Left ventricle myocardium superior (tissue), 1 donor: ENCODE measurements at places on chromosomes 1 and 21. TPM values are rescaled to one million over a fixed set of nuclear protein-coding genes. Genes with fewer than 3 reads are reported as not detected.

Gene ECM1
- total RNA-seq: 14.0 TPM

GRCh38 chr1:203511930-203512329 is 18.0 kb downstream of the OPTC start:
- DNase-seq: no peak

Gene S100A8
- 40.7 TPM for total RNA-seq

DNA sequence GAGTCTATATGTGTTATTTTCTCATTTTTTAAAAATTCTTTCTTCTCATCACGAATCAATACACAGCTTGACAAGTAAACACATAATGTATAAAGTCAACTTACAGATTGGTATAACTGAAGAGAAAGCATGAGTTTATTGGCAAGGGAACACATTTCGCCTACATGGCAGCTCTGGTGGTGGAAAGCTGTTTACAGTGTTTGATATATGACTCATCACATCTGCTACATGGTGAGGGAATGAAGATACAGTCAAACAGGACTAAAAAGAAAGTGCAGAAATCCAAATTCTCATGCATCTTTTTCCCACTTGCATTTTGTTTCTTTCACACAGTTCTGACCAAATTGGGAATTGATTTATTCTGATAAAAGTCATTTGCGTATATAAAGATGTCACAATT is 122.2 kb upstream of the ADGRL4 start:
- no peak for DNase-seq

- peak; percentile 44 for DNase-seq
Measured at GRCh38 chr1:44294588-44295007, 60.5 kb downstream of the ERI3 start.
